Panc1 (cell line): ENCODE measurements at places on chromosomes 3 and 15. TPM values are rescaled to one million over a fixed set of nuclear protein-coding genes. Genes with fewer than 3 reads are reported as not detected.

GRCh38 chr3:149352556-149352955 lies 19.1 kb upstream of the TM4SF18 start:
- DNase-seq, result no peak

The MESP2 gene
- 1.1 TPM for total RNA-seq

DNA sequence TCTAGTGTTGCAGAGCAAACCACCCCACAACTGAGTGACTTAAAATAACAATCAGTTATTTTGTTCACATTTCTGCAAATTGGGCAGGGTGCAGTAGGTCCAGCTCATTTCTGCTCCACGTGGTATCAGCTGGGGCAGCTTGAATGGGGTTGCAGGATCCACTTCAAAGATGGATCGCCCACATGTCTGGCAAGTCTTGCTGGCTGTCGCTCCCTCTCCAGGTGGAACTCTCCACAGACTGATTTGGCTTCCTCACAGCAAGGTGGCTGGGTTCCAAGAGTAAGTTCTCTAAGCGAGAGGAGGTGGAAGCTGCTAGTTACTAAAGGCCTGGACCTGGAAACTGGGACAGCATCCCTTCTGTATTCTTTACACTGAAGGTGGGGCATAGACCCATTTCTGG lies 213.3 kb downstream of the SLC9A9 start:
- DNase-seq, result no peak

The MKRN2OS gene
- not detected for total RNA-seq

- peak; percentile 36 for DNase-seq
These were observed 677.4 kb downstream of the SQOR start for GRCh38 chr15:46312133-46312740.

GRCh38 chr15:43278869-43279268 lies 12.1 kb upstream of the TGM5 start:
- DNase-seq, result no peak

The MCTP2 gene
- total RNA-seq, result 0.15 TPM

- DNase-seq, result no peak
These were observed 18.9 kb downstream of the MELTF start for GRCh38 chr3:197010556-197011351.

DNA sequence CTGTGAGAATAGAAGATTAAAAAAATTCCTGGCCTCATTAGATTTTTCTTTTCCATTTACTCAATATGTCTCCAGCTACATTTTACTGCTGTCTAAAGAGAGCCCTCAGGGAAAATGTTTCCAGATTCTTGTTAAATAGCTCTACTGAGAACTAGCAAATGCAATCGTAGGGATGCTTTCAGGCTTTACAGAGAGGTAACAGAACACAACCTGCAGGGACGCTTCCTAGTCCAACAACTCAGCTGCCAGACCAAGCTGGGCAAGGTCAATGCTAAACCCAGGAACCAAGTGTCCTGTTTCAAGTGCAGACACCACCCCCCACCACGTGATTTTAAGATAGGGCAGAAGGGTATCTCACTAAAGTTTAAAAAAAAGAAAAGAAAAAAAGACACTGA lies 25.2 kb downstream of the ARHGEF3 start:
- no peak for DNase-seq

The INSYN1 gene
- total RNA-seq, result 2.6 TPM

DNA sequence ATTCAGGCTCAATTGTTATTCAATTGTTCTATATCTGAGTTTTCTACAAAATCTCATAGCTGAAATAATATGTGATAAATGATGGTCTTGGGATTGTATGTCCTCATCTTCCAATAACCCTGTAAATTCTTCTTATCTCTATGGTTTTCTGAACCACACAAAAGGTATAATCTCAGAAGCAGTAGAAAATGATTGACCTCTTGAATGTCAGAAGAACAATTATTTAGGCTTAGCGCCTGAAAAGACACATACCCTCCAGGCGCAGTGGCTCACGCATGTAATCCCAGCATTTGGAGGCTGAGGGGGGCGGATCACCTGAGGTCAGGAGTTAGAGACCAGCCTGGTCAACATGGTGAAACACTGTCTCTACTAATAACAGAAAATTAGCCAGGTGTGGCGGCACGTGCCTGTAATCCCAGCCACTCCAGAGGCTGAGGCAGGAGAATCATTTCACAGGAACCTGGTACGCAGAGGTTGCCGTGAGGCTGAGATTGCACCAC lies 288.0 kb upstream of the TBC1D5 start:
- no peak for DNase-seq

The ZBTB47 gene
- 3.6 TPM for total RNA-seq

DNA sequence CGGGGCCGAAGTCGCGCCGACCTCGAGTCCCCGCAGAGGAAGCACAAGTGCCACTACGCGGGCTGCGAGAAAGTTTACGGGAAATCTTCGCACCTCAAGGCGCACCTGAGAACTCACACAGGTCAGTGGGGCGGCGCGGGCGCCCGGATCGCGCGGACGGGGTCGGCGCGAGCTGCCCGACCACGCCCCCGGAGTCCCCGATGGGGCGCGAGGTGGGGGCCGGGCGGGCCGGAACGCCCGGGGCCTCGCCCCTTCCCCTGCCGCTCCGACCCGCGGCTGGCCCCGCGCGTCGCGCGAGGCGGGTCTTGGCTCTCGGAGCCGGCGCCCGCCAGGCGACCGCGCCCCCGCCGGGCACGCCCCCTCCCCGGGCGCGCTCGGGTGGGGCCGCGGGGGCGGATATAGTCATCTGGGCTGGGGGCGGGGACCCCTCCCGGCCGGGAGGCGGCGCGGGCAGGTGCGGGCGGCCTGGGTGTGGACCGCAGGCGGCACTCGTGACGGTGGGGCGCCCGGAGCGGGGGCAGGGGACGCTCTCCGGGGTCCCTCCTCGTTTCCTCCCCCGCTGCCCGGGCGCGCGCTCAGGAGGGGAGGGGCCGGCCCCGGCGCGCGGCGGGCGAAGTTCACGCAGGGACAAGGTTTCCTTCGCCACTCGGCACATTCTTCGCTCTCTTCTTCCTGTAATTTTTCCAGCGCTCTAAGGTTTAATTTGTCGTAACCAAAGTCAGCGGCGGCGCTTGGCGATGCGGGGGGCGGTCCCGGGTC lies 1.2 kb downstream of the KLF13 start:
- DNase-seq, result no peak

DNA sequence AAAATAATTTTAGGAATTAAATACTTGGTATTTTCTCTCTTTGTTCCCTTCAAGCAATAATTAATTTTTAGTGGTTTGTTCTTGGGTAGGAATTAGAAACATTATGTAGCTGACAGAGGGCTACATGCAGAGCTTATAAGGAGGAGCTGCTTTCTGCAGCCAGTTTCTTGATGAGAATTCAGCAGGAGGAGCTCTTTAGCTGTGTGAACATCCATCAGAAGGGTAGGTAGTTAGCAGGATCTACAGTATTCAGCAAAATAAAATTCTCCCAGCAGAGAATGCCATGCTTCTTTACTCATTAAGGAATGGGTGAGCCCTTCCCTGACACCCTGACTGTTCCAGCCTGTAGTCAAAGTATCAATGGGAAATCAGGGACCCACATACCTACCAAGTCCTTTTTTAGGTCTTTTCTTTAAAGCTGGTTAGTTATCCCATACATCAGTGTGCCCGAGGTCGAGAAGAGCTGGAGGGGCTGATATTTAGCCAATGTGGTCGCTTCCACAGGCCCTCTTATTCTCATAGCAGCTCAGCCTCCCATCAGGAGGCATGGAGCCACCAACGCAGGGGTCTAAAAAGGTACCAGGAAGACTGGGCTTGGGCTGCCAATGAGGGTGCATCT lies 54.0 kb downstream of the KCNAB1 start:
- DNase-seq, result no peak

The ZPLD1 gene
- not detected for total RNA-seq

The CYP11A1 gene
- total RNA-seq, result 0.57 TPM

DNA sequence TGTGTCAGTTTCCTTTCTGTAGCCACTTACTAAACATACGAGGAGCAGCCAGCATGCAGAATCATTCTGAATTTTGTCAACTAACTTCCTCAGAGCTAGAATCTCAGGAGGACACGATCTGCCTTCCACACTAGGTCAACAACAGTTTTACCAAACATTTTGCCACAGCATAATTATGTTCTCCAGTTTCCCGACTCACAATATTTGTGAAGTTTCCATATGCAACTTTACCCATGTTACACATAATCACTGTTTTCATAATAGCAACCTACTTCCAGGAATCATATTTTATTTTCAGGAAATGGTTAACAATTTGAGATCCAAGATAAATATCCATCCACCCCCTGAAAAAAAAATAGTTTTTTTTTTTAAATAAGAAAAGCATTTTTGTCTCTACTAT lies 595.0 kb downstream of the PYDC2 start:
- no peak for DNase-seq

DNA sequence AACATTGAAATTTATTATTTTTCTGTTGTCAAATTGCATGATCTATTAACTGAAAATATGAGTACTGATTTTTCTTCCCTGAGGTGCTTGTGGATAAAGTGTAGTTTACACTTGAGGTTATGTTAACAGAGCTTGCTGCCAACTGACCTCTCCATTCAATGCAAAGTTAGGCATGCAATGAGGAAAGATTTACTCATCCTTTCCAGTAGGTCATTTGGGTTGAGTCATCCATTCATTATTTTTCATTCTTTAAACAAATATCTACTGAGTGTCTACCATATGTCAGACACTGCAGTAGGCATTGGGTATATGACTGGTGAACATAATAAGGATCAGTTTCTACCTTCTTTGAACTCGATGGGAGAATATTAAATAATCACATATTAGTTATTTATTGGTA lies 604.1 kb downstream of the EDEM1 start:
- DNase-seq, result peak; percentile 20

- no peak for DNase-seq
These were observed 257.7 kb upstream of the UBE2E1 start for GRCh38 chr3:23547905-23548650.

DNA sequence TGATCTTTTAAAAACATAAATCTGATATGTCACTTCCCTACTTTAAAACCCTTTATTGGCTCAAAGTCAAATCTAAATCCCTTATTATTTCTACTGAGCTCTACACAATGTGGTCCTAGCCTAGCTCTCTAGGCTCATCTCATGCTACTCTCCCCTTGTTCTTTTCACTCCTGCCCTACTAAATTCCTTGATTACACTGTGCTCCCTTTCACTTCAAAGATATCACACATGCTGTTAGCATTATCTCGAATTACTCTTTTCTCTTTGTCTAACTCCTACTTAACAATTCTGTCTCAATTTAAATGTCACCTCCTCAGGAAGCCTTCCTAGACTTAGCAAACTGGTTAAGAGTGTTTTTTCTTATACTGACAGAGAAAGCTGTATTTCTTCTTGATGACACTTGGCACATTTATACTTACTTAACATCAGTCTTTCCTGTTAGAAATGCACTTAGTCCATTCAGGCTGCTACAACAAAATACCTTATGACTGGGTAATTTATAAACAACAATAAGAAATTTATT lies 102.0 kb downstream of the SCAPER start:
- no peak for DNase-seq

GRCh38 chr3:20352546-20353179 lies 166.7 kb upstream of the SGO1 start:
- no peak for DNase-seq

GRCh38 chr3:157086060-157086750 lies 73.7 kb downstream of the CCNL1 start:
- DNase-seq, result no peak

GRCh38 chr3:194571491-194572142 lies 61.6 kb downstream of the TMEM44 start:
- DNase-seq, result no peak

DNA sequence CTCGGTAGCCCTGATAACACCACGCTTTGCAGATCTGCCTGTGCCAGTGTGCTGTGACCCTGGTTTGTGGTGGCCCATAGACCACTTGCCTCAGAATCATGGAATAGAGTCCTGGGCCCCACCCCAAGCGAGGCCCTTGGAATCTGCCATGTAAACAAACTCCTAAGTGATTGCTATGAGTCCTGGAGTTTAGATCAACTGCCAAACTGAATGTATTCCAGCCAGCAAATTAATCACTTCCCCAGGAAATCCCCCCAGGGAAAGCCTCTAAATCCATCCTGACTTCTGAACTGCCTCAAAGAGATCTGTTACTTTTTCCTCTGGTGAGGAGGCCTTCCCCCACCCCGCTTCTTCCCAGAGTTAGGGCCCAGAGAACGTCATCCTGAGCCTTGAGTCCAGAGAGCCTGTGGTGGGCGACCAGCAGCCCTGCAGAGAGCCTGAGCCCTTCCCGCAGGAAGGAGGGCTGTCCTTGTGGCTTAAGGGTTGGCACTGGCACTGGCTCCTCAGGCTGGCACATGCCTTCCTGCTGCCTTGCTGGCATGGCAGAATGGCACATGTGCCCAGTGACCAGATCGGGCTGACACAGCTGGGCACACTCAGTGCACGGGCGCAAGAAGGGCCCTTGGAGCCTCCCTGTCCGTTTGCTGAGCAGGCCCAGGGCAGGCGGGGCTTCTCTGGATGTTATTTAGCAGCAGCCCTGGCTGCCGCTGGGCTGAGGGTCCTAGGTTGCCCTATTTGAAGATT lies 50.6 kb upstream of the PLXNA1 start:
- DNase-seq, result no peak

DNA sequence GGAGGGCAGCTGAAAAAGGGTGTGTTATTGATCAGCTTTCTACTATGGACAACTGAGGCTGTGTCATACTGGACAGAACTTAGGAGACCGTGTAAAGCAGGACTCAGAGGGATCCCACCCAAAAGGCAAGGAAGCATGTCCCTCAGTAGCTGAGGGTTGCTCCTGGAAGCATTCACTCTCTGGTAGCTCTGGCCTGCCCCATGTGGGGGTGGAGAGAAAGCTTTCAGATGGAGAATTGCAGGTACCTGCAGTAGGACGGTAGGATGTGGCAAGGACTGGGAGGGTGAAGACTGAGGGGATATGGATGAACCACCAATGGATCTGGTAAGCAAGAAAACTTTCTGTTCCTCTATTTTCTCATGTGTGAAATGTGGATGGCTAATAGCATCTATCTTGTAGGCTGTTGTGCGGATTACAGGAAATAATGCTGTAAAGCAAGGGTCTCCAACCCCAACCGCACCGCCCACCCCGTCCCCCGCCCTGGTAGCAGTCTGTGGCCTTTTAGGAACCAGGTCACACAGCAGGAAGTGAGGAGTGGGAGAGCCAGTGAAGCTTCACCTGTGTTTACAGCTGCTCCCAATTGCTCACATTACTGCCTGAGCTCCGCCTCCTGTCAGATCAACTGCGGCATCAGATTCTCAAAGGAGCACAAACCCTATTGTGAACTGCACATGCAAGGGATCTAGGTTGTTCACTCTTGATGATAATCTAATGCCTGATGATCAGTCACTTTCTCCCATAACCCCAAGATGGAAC lies 157.7 kb upstream of the PROK2 start:
- DNase-seq, result no peak

The TMEM207 gene
- not detected for total RNA-seq

The CLCN2 gene
- total RNA-seq, result 22.5 TPM

The CPLX3 gene
- total RNA-seq, result not detected

The HDAC11 gene
- 10.6 TPM for total RNA-seq

The ARL6IP5 gene
- total RNA-seq, result 41.5 TPM

DNA sequence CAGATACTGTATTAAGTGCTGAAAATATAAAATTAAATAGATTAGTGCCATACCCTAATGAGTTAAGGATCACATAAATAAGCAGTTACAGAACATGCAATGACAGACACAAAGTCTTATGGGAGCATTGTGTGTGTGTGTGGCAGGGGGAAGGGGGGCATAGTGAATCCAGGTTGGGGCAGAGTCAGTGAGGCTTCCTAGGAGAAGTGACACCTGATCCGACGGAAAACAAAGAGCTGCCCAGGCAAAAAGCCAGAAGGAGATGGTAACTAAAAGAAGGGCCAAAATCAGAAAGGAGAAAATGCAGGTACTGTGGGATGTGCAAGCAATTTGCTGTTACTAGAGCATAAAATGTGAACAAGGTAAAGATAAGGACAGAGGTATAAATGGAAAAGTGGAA lies 80.1 kb upstream of the CHRM5 start:
- DNase-seq, result no peak
